ENCODE measurements at places on chromosomes 3 and 15. TPM values are rescaled to one million over a fixed set of nuclear protein-coding genes. Genes with fewer than 3 reads are reported as not detected.

Gene MELTF
- 0.77 TPM for polyA plus RNA-seq

Gene KBTBD8
- polyA plus RNA-seq, result 10.2 TPM

Gene HES1
- polyA plus RNA-seq, result 19.7 TPM

Gene LSAMP
- 0.57 TPM for polyA plus RNA-seq

DNA sequence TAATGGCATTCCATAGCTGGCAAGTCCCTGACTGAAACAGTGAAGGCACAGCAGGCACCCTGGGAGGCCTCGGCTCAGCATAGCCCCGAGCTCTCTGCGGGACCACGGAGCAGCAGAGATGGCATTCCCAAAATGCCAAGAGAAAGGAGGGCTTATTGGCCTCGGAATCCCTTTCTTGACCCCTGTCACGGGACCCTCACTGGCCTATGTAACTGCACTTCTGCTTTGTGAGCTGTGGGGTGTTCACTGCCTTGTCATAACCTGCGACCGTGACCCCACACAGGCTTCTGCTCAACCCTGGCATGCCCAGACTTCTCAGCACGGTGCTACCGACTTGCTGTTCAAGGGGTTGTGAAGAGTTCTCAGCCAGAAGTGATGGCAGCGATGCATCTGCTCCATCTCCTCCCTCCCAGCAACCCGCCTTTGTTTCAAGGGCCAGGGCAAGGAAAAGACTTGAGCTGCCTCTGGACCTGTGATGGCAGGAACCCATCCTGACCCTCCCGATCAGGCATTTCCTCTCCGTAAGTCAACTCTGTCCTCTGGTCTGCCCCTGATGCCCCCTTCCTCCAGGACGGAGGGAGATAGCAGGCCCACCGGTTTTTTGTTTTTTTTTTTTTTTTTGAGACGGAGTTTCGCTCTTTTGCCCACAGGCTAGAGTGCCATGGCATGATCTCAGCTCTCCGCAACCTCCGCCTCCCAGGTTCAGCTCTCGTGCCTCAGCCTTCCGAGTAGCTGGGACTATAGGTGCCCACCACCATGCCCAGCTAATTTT is 30.5 kb downstream of the EHD4 start:
- no peak overlapping the region for H3K27ac ChIP-seq
- DNase-seq, result no peak
- peaks cover 21% of the 10 kb centered on the region for H3K4me1 ChIP-seq
- no peaks in the 10 kb centered on the region for H3K27me3 ChIP-seq

GRCh38 chr3:190338717-190339116 is 16.5 kb upstream of the CLDN1 start:
- H3K36me3 ChIP-seq, result no peaks in the 10 kb centered on the region
- H3K4me3 ChIP-seq, result no peak overlapping the region
- H3K27me3 ChIP-seq, result no peaks in the 10 kb centered on the region
- DNase-seq, result no peak

- peaks cover 18% of the 10 kb centered on the region for H3K36me3 ChIP-seq
- H3K4me3 ChIP-seq, result peak overlapping the region; percentile 91
- DNase-seq, result peak; percentile 89
Measured at GRCh38 chr15:40754574-40754882, 526 bp downstream of the RMDN3 start.

DNA sequence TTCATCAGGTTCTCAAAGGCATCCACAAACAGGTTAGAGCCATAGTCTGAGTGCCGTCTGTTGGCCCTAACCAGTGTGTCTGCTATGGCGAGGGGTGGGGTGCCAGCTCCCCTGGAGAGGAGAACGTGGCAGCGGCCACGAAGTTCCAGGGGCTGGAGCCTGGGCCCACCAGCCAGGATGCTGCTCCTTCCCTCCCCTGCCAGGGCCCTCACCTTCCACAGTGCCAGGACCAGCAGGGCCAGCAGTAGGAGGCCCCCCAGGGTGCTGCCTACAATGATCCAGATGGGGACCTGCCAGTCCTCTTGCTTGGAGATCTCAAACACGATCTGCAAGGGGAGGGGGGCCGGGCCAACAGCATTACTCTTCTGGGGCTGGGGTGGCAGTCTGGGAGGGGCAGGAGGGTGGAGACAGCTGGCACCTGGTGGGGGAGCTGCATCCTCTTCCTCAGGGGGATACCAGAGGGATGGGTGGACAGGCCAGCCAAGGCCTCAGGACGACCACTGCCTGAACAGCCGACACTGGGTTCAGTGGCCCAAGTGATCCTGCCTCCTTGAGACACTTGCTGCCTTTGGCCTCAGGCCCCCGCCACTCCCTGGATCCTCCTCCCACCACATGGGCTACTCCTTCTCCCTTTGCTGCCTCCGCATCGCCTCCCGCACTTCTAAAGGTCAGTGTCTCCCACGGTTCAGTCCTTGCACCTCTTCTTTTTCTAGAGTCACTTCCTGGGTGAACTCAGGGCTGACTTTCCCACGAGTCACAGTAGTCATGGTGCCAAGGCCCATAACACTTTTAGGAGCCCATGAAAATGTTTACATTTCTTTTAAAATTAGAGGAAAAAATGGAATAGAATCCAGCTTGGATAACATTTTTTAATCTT is 26.3 kb downstream of the FEM1B start:
- H3K4me1 ChIP-seq, result peaks cover 37% of the 10 kb centered on the region
- H3K27ac ChIP-seq, result no peak overlapping the region
- peaks cover 5% of the 10 kb centered on the region for H3K27me3 ChIP-seq
- no peaks in the 10 kb centered on the region for H3K36me3 ChIP-seq

GRCh38 chr3:141485641-141486495 is 959 bp upstream of the RASA2 start:
- peak; percentile 76 for DNase-seq
- no peaks in the 10 kb centered on the region for H3K36me3 ChIP-seq
- H3K4me1 ChIP-seq, result peaks cover 68% of the 10 kb centered on the region
- peak overlapping the region; percentile 98 for H3K27ac ChIP-seq

DNA sequence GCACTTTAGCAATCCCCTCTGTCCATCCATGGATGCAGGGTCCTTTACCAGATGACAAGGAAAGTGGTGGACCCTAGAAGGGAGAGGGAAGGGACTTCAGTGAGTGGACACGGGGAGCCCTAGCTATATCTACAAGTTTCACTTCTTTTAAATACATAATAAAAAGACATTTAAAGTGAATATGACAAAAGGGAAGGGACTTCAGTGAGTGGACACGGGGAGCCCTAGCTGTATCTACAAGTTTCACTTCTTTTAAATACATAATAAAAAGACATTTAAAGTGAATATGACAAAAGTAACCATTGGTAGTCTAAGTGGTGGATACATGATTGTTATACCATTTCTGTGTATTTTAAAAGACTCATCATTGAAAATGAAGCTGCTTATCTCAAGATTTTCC is 81.9 kb upstream of the HES1 start:
- H3K36me3 ChIP-seq, result no peaks in the 10 kb centered on the region
- H3K27me3 ChIP-seq, result peaks cover 19% of the 10 kb centered on the region
- peaks cover 15% of the 10 kb centered on the region for H3K4me1 ChIP-seq

DNA sequence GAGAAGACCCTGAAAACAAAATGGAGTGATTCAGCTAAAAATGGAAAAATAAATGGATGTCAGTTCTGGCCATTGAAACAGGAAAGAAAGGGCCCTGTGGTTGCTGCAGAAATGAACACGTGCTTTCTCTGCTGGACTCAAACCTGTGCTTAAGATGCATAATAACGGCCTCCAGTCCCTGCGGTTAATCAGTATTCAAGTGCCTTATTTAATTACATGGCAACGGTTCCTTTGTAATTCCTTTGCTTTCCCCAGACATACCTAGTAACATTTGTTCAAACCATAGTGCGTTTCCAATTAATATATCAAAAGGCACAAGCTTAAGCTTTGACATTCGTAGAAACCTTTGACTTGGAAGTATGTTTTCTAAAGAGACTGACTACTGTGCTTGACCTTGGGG is 428.3 kb downstream of the GABRG3 start:
- no peak overlapping the region for H3K4me3 ChIP-seq
- no peak overlapping the region for H3K27ac ChIP-seq
- no peaks in the 10 kb centered on the region for H3K27me3 ChIP-seq
- no peaks in the 10 kb centered on the region for H3K36me3 ChIP-seq

DNA sequence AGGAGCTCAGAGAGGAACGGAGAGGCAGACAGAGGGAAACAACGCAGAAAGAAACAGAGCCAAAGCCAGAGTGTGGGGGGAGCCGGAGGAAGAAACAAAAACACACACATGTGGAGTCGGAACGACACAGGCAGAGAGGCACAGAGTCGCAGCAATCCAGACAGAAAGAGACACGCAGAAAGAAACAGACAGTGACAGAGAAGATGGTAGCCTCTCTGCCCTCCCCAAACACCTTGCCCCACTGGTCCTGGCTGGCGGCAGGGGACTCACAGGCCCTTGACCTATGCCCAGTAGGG is 1.7 kb downstream of the NCKIPSD start:
- peak overlapping the region; percentile 78 for H3K4me3 ChIP-seq
- H3K4me1 ChIP-seq, result peaks cover 41% of the 10 kb centered on the region
- H3K27ac ChIP-seq, result peak overlapping the region; percentile 40
- no peak for DNase-seq
- H3K27me3 ChIP-seq, result no peaks in the 10 kb centered on the region

GRCh38 chr3:123317716-123318115 is 116.0 kb downstream of the SEC22A start:
- no peak overlapping the region for H3K4me3 ChIP-seq
- peak; percentile 54 for DNase-seq
- no peaks in the 10 kb centered on the region for H3K27me3 ChIP-seq
- H3K27ac ChIP-seq, result no peak overlapping the region
- no peaks in the 10 kb centered on the region for H3K36me3 ChIP-seq

- no peak overlapping the region for H3K4me3 ChIP-seq
- peak; percentile 91 for DNase-seq
- no peaks in the 10 kb centered on the region for H3K27me3 ChIP-seq
- no peaks in the 10 kb centered on the region for H3K36me3 ChIP-seq
- peaks cover 38% of the 10 kb centered on the region for H3K4me1 ChIP-seq
Measured at GRCh38 chr3:46378426-46378942, 7.7 kb downstream of the CCR5 start.

DNA sequence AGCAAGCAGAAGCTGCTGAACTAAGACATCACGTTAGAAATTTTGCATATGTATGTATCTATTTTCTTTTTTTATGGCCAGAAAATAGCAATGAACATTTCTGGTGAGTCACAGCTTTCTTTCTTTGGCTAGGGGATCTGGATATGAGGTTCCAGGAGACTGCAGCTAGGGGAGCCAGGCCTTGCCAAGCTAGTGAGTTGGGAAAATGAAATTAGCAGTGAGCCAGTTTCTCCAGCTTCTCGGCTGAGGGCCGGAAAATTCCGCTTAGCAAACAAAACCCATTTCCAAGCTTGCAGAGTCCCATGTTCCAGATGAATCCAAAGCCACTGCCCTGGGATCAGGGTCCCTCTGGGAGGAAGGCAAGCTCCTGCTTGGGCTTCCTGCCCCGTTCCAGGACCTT is 137.6 kb downstream of the SRGAP3 start:
- H3K27ac ChIP-seq, result no peak overlapping the region
- no peaks in the 10 kb centered on the region for H3K36me3 ChIP-seq
- H3K4me3 ChIP-seq, result no peak overlapping the region

GRCh38 chr3:126358038-126358815 is 1.0 kb upstream of the KLF15 start:
- H3K4me3 ChIP-seq, result peak overlapping the region; percentile 59
- peaks cover 35% of the 10 kb centered on the region for H3K4me1 ChIP-seq
- DNase-seq, result peak; percentile 76

GRCh38 chr3:59425371-59425770 is 375.5 kb upstream of the CFAP20DC start:
- H3K36me3 ChIP-seq, result no peaks in the 10 kb centered on the region
- DNase-seq, result no peak
- H3K4me3 ChIP-seq, result no peak overlapping the region
- peaks cover 27% of the 10 kb centered on the region for H3K4me1 ChIP-seq
- no peak overlapping the region for H3K27ac ChIP-seq

GRCh38 chr15:63054281-63054683 is 11.7 kb downstream of the TPM1 start:
- DNase-seq, result no peak
- no peaks in the 10 kb centered on the region for H3K36me3 ChIP-seq
- H3K27ac ChIP-seq, result peak overlapping the region; percentile 31
- H3K4me3 ChIP-seq, result no peak overlapping the region

- peak overlapping the region; percentile 99 for H3K4me3 ChIP-seq
- no peaks in the 10 kb centered on the region for H3K27me3 ChIP-seq
- H3K36me3 ChIP-seq, result no peaks in the 10 kb centered on the region
- H3K4me1 ChIP-seq, result peaks cover 49% of the 10 kb centered on the region
- peak overlapping the region; percentile 76 for H3K27ac ChIP-seq
Measured at GRCh38 chr3:51500632-51501131, 867 bp upstream of the DCAF1 start.

GRCh38 chr3:126858887-126859286 is 124.0 kb upstream of the PLXNA1 start:
- no peak overlapping the region for H3K27ac ChIP-seq
- no peaks in the 10 kb centered on the region for H3K4me1 ChIP-seq
- no peak for DNase-seq
- H3K36me3 ChIP-seq, result no peaks in the 10 kb centered on the region
- H3K27me3 ChIP-seq, result no peaks in the 10 kb centered on the region

DNA sequence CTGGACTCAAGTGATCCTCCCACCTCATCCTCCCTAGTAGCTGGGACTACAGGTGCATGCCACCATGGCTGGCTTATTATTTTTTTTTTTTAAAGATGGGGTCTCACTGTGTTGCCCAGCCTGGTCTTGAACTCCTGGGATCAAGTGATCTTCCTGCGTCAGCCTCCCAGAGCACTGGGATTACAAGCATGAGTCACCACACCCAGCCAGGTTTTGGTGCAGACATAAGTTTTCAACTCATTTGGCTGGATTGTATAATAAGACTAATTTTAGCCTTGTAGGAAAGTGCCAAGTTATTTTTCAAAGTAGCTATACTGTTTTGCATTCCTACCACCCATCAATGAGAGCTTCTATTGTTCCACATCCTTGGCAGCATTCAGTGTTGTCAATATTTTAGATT is 32.1 kb downstream of the BUB1B start:
- no peaks in the 10 kb centered on the region for H3K36me3 ChIP-seq
- H3K27ac ChIP-seq, result no peak overlapping the region
- H3K27me3 ChIP-seq, result no peaks in the 10 kb centered on the region
- no peaks in the 10 kb centered on the region for H3K4me1 ChIP-seq
- no peak for DNase-seq
- H3K4me3 ChIP-seq, result no peak overlapping the region

DNA sequence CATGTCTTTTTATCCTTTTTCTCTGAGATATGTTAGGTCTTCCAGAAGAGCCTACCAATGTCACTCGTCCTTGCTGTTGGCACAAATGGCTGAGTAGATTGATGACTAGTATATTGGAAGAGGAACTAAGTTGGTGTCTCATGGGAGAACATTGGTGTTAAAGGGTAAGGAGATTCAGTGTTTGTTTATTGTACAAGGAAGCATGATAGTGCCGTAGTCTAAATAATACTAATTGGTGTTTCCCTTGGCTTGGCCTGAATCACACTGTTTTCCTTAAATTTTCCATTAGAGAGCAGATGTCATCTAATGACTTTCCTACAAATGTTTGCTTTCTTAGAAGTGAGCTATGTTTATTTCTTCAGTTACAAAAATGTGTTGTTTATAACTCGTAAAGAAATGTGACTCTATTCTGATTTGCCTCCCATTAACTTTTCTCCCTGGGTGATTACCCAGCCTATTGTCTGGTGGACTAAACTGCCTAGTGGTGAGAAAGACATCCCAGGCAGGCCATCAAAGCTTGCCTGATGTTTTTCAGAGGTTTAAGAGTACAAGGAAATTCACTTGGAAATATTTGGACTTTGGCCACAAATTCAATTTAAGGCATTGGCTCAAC is 28.7 kb downstream of the ADAMTSL3 start:
- no peak for DNase-seq
- H3K27me3 ChIP-seq, result no peaks in the 10 kb centered on the region
- no peak overlapping the region for H3K27ac ChIP-seq
- H3K4me1 ChIP-seq, result no peaks in the 10 kb centered on the region

All from spleen (tissue), 13 donors.